ENCODE measurements at places on chromosomes 1 and 21.
A peak's percentile ranks its signal among the peaks of the same experiment; 100 is the strongest.

DNA sequence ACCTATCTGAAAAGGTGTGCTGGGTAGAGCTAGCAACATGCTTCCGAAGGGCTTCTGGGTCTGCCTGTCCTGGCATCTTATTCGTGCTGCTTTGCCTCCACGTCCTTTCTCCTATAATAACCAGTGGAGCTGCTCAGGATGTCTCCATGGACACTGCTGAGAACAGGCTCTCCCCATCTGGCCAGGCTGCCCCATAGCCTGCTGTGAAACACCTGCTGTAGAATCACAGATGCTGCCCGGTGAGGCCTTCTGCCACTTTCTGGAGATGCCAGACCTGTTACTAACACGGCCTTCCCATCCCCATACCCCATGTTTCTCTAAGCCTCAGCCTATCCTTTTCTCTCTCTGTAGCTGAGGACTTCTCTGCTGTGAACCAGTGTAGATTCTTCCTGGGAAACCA, 120.5 kb downstream of the IER5 start:
- H3K4me3 ChIP-seq: no peak overlapping the region
- peaks cover 5% of the 10 kb centered on the region for H3K4me1 ChIP-seq
- H3K36me3 ChIP-seq: no peaks in the 10 kb centered on the region
- no peak for DNase-seq

GRCh38 chr1:193406901-193407300, 220.5 kb upstream of the B3GALT2 start:
- no peaks in the 10 kb centered on the region for H3K36me3 ChIP-seq
- peaks cover 11% of the 10 kb centered on the region for H3K4me1 ChIP-seq
- H3K27ac ChIP-seq: no peak overlapping the region
- no peak for DNase-seq
- no peak overlapping the region for H3K4me3 ChIP-seq
- no peaks in the 10 kb centered on the region for H3K27me3 ChIP-seq

DNA sequence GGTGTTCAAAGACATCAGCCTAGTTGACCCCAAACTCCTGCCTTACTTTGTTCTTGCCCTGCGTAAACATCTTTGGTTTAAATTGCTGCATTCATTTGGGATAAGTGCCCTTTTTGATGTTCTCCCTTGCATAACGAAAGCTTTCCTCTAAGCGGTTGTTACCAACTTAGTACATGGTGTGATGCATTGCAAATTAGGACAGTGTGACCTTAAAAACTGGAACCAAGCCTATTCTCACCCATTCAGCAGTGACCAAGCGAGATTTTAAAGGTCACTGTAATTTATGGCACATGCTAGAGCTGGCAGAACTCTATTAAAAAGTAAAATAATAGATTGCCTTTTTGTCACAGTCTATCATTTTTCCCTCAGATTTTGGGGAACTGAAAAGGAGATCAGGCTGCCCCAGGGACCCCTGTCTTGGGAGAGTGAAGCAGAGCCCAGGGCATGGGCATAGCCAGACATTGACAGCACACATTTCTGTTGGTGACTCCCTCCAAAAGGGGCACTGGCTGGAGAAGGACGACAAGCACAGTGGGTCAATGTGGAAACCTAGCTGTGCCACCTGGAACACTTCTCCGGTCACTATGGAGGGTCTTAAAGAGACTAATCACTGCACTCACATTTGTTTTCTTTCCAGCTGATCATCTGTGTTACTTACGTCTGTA, 63.9 kb downstream of the KCNK1 start:
- no peak overlapping the region for H3K27ac ChIP-seq
- H3K27me3 ChIP-seq: no peaks in the 10 kb centered on the region
- no peak for DNase-seq
- no peaks in the 10 kb centered on the region for H3K36me3 ChIP-seq
- no peak overlapping the region for H3K4me3 ChIP-seq
- H3K4me1 ChIP-seq: no peaks in the 10 kb centered on the region

DNA sequence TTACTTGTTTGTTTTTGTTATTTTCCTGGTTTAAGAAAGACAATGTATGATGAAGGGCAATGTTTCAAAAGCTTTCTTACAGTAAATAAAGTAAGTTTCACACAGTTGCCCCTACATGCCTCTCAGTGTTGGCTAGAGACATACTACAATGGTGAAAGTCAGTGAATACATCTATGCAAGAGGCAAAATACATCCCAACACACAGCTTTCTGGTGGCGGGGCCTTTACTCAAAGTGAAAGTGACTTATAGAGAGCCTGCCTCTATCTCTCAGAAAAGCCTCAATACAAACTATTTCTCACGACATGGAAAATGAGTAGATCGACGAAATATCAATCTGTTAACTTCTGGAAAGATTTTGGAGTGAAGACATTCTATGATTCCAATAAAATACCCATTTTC, 122.3 kb downstream of the SLC30A10 start:
- no peak for DNase-seq
- H3K27me3 ChIP-seq: no peaks in the 10 kb centered on the region
- no peak overlapping the region for H3K27ac ChIP-seq
- H3K36me3 ChIP-seq: no peaks in the 10 kb centered on the region
- H3K4me3 ChIP-seq: no peak overlapping the region

- H3K4me1 ChIP-seq: no peaks in the 10 kb centered on the region
- H3K36me3 ChIP-seq: no peaks in the 10 kb centered on the region
- H3K4me3 ChIP-seq: no peak overlapping the region
- no peak for DNase-seq
Observed at GRCh38 chr1:204984499-204984898, 58.5 kb upstream of the CNTN2 start.

- H3K36me3 ChIP-seq: peaks cover 13% of the 10 kb centered on the region
- H3K27me3 ChIP-seq: no peaks in the 10 kb centered on the region
- no peak overlapping the region for H3K4me3 ChIP-seq
- no peak for DNase-seq
Observed at GRCh38 chr21:15852146-15852545, 122.4 kb downstream of the USP25 start.

- no peak overlapping the region for H3K4me3 ChIP-seq
- no peak overlapping the region for H3K27ac ChIP-seq
- H3K27me3 ChIP-seq: no peaks in the 10 kb centered on the region
- no peaks in the 10 kb centered on the region for H3K4me1 ChIP-seq
- DNase-seq: no peak
- peaks cover 25% of the 10 kb centered on the region for H3K36me3 ChIP-seq
Observed at GRCh38 chr21:32682696-32683474, 44.9 kb downstream of the SYNJ1 start.

- no peak overlapping the region for H3K27ac ChIP-seq
- H3K27me3 ChIP-seq: no peaks in the 10 kb centered on the region
- no peak overlapping the region for H3K4me3 ChIP-seq
- DNase-seq: no peak
Observed at GRCh38 chr1:62407398-62408009, 29.3 kb upstream of the USP1 start.

DNA sequence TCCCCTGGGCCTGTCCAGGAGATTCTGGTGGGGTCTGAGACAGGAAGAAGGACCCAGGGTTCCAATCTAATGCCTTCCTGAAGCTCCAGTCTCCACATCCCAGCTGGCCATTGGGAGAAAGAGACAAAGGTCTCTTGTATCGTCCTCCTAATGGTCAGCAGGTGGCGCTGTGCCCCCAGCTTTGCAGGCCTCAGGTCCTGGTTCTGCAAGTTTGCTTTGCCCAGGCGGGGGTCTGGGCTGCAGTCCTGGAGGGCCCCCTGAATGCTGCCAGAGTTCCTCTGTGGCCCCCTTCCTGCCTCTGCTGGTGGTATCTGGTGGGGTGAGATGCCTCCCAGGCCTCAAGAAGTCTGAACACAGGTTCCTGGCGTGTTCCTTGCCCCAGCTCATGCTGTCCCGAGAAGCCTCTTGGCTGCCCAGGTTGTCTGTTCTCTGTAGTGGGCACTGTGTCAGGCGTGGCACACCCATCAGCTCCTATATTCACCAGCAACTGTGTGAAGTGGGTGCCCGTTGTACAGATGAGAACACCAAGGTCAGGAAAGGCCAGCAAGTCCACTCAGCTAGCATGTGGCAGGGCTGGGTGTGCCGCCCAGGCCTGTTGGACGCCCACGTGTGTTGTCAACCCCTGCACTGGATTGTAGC, 33.8 kb upstream of the CSF3R start:
- no peak overlapping the region for H3K4me3 ChIP-seq
- H3K27me3 ChIP-seq: peaks cover 8% of the 10 kb centered on the region
- DNase-seq: no peak
- no peaks in the 10 kb centered on the region for H3K36me3 ChIP-seq
- no peak overlapping the region for H3K27ac ChIP-seq

DNA sequence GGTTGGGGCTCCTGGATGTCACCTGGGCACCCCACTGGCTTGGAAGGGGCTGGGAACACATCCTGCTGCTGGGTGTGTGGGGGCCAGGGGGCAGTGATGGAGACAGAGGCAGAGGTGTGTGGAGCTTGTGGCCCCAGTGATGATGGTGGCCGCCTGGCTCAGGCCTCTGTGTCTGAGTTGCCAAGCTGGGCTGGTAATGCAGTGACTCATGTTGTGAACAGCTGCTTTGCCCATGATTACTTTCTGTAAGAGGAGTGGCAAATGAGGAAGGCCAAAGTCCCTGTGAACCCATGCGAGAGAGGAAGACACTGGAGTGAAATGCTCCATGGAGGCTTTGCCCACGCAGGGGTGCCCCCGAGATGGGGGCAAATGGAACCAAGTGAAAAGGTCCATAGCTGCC, 86.8 kb downstream of the KCNJ6 start:
- no peaks in the 10 kb centered on the region for H3K36me3 ChIP-seq
- peaks cover 4% of the 10 kb centered on the region for H3K27me3 ChIP-seq
- no peak for DNase-seq
- no peak overlapping the region for H3K4me3 ChIP-seq
- no peaks in the 10 kb centered on the region for H3K4me1 ChIP-seq

DNA sequence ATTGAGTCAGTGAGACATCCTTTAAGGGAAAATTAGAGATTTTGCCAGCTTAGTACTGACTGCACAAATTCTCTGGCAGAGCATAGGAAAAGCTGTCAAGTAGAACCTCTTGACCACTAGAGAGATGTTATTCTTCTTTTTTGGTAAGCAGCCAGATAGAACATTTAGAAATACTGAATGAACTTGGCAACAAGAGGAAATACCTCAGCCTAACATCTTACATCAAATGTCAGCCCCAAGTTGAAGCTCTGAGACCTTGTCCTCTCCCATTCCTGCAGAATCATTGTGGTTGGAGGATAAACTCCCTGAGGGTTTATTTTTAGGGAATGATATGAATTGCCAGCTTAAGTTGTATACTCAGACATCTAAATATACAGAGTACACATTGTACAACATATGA, 53.5 kb downstream of the MIGA1 start:
- H3K4me1 ChIP-seq: peaks cover 44% of the 10 kb centered on the region
- no peaks in the 10 kb centered on the region for H3K27me3 ChIP-seq
- H3K36me3 ChIP-seq: peaks cover 2% of the 10 kb centered on the region
- H3K27ac ChIP-seq: peak overlapping the region; percentile 79
- DNase-seq: no peak

- H3K27me3 ChIP-seq: no peaks in the 10 kb centered on the region
- H3K27ac ChIP-seq: no peak overlapping the region
- H3K4me1 ChIP-seq: no peaks in the 10 kb centered on the region
- H3K4me3 ChIP-seq: no peak overlapping the region
- no peaks in the 10 kb centered on the region for H3K36me3 ChIP-seq
- no peak for DNase-seq
Observed at GRCh38 chr1:168801032-168801745, 72.2 kb upstream of the DPT start.

GRCh38 chr1:226862890-226863289, 7.5 kb upstream of the PSEN2 start:
- peaks cover 14% of the 10 kb centered on the region for H3K4me1 ChIP-seq
- H3K36me3 ChIP-seq: no peaks in the 10 kb centered on the region
- DNase-seq: no peak
- H3K4me3 ChIP-seq: no peak overlapping the region

DNA sequence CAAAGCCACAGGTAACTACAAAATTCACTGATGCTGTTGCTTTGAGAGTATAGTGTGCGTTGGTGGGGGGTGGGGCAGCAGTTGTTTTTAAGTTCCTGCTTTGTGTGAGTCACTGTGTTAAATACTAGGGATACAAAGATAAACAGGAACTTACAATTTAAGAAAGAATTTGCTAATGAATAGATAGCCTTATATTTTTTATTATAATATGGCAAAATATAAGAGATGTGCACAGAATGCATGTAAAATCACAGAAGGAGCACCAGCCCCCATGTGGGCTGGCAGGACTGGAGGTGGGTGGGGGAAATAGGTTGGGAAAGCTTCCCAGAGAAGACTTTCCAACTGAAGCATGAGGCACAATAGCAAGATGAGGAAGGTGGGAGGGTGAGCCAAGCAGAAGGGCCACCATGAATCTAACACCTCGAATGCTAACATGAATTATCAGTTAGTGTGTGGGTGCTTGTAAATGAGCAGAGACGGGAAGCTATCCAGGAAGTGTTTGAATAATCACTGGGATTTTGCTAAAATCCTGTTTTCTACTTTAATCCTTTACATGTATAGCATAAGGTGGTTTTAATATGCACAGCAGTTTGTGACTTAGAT, 57.0 kb upstream of the RAVER2 start:
- no peak for DNase-seq
- peaks cover 2% of the 10 kb centered on the region for H3K4me1 ChIP-seq
- H3K27ac ChIP-seq: no peak overlapping the region
- H3K27me3 ChIP-seq: no peaks in the 10 kb centered on the region
- peaks cover 29% of the 10 kb centered on the region for H3K36me3 ChIP-seq
- H3K4me3 ChIP-seq: no peak overlapping the region

- peak; percentile 79 for DNase-seq
- no peaks in the 10 kb centered on the region for H3K27me3 ChIP-seq
- peaks cover 26% of the 10 kb centered on the region for H3K4me1 ChIP-seq
- H3K36me3 ChIP-seq: peaks cover 3% of the 10 kb centered on the region
- peak within 1 kb of the TSS; percentile 82 for H3K27ac ChIP-seq
- H3K4me3 ChIP-seq: peak within 1 kb of the TSS; percentile 95
Observed at GRCh38 chr21:42513151-42513984, at the start of gene SLC37A1. Gene SLC37A1 (plus strand): TSS chr21:42513852. CDS start chr21:42518455, 4,603 bp downstream.

DNA sequence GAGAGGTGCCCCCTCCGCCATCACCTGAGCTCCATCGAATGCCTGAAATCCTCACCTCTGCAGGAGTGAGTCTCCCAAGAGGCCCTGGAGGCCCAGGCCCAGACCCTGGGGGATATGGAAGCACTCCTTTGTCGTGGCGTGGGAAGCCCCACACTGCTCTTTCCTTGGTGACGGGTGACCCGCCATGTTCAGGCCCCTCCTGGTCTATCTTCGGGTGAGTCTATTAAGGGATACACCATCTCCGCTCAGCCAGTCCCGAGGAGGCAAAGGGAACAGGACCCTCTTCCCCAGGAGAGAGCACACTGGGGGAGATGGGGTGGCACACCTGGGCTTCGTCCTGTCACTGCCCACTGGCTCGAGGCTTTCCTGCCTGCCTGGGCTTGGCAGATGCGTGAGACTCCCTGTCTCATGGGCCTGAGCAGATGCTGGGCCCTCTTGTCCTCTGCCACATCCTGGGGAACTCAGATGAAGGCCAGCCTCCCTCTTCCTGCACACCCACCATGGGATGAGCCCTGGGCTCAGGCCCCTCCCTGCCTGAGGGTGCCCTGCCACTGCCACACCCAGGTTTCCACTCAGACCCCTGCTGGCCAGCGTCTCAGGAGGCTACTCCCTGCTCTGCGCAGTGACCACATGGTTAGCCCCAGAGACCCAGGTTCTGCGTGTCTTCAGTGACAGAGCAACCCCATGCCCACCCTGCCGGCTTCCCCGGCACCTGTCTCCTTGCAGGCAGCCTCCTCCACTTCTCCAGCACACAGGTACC, 3.8 kb upstream of the NPHP4 start:
- no peak overlapping the region for H3K4me3 ChIP-seq
- H3K27ac ChIP-seq: no peak overlapping the region
- H3K36me3 ChIP-seq: no peaks in the 10 kb centered on the region
- no peaks in the 10 kb centered on the region for H3K27me3 ChIP-seq
- peaks cover 23% of the 10 kb centered on the region for H3K4me1 ChIP-seq

All from suprapubic skin (tissue), 4 donors.